ENCODE measurements at places on chromosomes 5 and 9.

GRCh38 chr9:69149321-69149807 is 24.7 kb upstream of the TJP2 start:
- DNase-seq = no peak

DNA sequence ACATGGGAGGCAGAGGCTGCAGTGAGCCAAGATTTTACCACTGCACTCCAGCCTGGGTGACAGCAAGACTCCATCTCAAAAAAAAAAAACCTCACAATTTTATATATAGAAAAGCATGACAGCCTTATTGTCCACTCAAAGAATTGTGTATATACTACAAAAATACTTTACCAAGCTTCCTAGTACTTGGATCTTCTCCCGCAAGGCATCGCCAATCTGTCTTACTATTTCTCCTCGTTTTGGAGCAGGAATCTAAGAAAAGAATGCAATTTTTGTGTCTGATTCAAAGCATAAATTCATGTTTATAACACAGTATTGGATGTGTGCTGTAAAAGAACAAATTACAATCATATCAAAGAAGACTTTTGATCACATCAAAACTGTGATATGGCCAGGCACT is 11.3 kb downstream of the ALDH7A1 start:
- no peak for DNase-seq

DNA sequence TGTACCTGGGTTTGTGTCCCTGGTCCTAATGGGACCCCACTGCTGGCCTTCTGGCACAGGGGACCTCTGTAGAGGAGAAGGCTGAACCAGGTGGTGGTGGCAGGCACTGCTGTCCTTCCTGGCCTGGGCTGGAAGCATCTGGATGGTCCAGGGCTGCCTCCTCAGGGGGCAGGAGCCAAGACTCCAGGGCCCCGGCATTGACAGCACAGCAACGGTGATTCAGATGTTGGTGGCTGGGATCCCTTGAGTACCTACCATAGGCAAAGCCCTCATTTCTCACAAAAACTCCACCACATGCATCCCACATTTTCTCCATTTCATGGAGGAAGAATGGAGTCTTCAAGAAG is 15.0 kb downstream of the FGD3 start:
- DNase-seq = no peak

DNA sequence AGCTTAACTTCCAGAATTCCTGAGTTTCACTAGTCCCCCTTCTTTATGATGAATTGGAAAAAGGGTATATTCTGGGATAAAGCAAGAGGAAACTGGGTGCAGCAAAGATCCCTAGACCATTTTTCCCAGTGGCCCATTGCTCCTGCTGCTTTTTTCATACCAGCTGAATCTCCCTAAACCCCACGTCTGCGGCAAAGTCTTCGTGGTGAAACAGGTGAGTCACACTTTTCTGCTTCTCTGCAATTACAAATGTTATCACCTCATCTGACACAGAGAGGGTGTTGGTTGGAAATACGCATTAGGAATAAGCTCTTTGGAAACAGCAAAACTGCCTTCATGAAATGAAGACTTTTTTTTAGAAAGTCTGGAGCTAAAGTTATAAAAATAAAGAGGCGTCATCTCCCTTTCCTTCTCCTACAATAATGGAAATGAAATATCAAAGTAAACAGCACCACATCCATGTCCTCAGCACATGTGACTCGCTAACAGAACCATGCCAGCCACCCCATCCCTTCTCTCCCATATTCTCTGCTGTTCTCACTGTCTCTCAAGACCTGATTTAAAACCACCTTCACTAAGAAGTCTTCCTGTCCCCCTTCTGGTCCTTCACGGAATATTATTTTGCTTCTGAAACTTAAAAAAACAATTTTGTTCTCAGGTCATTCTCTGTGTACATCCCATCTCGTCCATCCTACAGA is 39.5 kb upstream of the GLRX start:
- peak; percentile 43 for DNase-seq

DNA sequence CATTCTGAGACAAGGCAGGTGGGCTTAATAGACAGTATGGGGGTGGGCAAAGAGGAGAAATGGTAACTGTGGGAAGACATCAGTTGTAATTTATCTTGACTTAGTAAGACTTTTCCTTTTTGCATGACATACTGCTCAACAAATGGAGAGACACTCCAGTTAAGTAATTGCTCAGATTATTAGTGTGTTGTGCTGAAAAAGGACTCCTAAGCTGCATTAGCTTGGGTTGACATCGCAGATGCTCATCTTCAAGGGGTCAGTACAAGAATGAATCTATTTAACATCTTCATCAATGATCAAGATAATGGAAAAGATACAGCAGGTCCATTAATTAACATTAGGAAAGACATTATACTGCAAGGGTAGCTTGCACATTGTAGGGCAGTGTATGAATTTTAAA is 181.1 kb upstream of the ELAVL2 start:
- DNase-seq = no peak

GRCh38 chr5:158084292-158084691 is 225.3 kb upstream of the CLINT1 start:
- DNase-seq = no peak

DNA sequence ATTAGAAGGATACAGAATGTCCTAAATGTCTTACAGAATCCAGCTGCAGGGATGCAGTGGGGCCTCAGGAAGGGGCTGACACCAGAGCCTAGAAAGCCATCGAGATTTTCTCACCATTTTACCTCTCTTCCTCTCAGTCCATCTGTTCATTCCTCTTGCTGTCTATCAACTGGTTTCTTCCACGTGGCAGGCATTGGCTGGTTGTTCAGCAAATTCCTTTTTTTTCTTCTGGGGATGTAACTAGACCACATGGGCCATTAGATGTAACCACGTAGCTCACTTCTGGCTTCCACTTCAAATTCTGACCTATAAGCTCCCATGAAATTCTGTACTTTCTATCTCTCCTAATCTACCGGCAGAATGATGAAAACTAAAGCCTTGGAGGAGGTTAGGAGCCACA is 93.6 kb upstream of the MTAP start:
- no peak for DNase-seq

- DNase-seq = no peak
Observed at GRCh38 chr5:176895831-176896230, 3.3 kb downstream of the HK3 start.

DNA sequence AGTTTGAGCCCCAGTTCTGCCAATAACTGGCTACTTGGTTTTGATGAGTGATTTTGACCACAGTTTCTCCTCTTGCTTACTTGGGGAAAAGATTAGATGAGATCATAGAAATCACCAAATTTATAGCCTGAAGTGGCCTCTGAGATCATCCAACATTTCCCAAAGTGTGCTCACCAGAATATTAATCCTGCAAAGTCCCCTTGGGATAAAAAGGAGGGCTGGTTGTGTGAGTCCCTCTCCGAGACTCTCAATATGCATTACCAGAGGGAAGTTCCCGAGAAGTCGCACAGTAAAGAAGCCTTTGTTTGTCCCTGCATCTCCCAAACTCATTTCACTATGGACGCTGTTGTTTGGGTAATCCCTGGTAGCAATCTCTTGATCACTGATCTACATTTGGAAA is 88.4 kb upstream of the ADRA1B start:
- DNase-seq = no peak
